NCI-H446 treated with DMSO at 0.1 percent for 48 hours (cell line): ENCODE measurements at places on chromosomes 2 and 18.

- no peak for DNase-seq
Measured at GRCh38 chr2:102922321-102922720, 160.5 kb downstream of the TMEM182 start.

DNA sequence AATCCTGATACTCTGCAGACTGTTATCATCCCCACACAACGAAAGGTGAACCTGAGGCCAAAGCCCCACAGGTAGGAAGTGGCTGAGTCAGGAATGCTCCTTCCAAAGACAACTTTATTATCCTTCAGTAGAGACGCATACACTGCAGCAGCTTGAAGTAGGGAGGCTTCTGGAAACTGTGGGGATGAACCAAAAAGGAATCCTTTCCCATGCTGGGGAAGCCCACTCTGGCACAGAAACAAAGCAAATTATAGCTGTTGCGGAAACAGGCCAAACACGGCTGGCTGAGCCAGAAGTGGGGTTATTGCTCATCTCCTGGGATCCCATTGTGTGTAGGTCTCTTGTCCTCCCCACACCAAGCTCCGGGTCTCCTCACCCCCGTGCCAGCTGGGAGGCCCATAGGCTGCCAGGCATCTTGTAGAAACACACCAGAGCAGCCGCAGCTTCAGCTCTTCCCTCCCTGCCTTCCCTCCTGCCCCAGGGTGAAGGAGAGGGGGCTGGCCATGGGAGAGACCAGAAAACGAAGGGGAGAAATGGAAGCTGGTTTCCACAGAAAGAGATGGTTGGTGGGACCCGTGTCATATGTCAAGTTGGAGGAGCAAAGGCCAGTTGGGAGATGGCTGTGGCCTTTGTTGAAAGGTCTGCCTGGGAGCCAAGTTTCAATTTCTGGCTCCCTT lies 176.9 kb upstream of the NABP1 start:
- no peak for DNase-seq

GRCh38 chr2:12603781-12604295 lies 112.9 kb upstream of the TRIB2 start:
- no peak for DNase-seq

- DNase-seq, result no peak
Measured at GRCh38 chr2:43676322-43677050, at the start of gene C1GALT1C1L. Gene C1GALT1C1L, minus strand, starts transcription at chr2:43676429. Its CDS starts 107 bp downstream, at chr2:43676322.

GRCh38 chr2:120779781-120780283 lies 44.2 kb downstream of the GLI2 start:
- no peak for DNase-seq

DNA sequence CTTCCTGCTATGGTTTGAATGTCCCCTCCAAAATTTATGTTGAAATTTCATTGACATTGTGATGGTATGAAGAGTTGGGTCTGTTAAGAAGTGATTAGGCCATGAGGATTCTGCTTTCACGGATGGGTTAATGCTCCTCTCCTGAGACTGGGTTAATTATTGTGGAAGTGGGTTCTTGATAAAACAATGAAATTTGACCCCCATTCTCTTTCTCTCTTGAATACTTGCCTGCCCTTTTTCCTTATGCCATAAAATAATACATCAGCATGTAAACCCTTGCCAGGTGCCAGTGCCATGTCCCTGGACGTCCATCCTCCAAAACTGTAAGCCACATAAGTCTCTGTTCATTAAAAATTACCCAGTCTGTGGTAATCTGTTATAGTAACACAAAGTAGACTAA lies 352.8 kb downstream of the LRRTM4 start:
- DNase-seq, result no peak

DNA sequence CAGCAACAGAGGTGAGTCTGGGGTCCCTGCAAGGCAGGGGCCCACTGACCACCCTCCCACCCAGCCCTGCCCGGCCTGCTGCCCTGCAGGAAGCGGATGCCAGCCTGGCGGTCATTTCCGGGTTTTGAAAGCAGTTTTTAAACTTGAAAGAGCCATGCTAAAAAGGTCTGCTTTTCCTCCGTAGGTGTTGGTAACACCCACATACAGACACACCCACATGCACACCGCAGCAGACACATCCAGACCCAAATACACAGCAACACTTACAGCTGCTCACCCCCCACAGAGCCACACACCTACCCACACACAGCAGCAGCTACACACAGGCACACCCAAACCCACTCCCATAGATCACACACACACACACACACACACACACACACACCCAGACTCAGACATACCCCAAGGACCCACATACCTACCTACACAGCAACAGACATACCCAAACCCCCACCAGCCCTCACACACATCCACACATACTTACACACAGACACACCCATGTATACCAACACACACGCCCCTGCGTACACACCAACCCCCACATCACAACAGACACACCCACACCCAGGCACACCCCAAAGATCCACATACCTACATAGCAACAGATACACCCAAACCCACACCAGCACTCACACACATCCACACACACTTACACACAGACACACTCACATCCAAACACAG lies 7.6 kb downstream of the ZFP36L2 start:
- DNase-seq, result no peak

DNA sequence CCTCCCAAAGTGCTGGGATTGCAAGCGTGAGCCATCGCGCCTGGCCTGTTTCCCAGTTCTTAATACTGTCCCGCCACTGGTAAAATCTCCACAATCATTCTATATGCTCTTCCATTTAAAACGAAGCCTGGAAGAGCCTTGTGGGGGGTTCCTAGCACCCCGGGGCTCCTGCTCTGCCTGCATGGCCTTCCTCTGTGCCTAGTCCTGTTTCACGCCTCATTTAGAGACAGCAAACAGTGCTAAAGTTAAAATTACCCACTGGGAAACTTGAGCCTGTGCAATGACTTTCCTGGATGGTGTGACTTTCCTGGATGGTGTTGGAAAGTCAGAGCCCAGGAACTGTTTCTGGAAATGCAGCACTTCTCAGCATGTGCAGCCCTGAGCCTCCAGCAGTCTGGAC lies 55.0 kb downstream of the INPP5D start:
- no peak for DNase-seq

DNA sequence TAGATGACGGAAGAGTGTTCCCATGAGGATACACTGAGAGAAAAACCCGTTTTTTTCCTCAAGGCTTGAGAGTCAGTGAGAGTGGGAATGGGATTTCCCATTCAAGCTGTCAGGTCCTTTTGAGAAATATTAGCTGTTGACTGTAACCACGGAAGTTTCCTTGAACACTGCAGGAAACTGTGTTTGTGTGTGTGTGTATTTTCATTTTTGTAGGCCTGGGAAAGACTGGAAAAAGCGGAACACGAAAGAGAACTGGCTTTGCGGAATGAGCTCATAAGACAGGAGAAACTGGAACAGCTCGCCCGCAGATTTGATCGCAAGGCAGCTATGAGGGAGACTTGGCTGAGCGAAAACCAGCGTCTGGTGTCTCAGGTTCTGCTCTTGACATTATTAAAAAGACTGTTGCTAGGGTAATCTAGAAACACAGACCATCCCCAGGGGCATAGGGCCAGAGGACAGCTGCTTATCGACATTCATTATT lies 98.8 kb upstream of the EML6 start:
- DNase-seq, result no peak

DNA sequence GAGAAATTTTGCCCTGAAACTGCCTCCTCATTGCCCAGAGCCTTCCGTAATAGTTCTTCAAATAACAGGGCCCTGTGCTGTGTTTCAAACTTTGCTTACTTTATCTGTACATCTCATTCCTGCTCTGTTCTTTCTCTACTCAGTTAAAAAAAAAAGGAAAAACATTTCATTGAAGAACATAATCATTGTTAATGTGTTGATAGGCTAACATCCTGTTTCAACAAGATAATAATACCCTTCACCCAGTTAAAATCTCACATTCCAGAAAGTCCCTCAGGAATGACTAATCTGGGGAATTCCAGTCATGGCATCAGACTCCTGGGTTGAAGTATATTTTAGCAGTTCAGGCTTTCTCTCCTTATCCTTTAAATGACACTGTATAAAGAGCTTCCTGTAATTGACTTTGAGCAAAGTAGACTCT lies 45.6 kb upstream of the ITGAV start:
- no peak for DNase-seq

GRCh38 chr2:199428291-199428690 lies 29.4 kb downstream of the SATB2 start:
- no peak for DNase-seq

- no peak for DNase-seq
Measured at GRCh38 chr18:77645170-77645872, 395.7 kb downstream of the GALR1 start.

GRCh38 chr2:232320443-232320803 lies 58.1 kb upstream of the ALPP start:
- DNase-seq, result no peak

GRCh38 chr18:58965291-58966004 lies 100.8 kb downstream of the ZNF532 start:
- no peak for DNase-seq

DNA sequence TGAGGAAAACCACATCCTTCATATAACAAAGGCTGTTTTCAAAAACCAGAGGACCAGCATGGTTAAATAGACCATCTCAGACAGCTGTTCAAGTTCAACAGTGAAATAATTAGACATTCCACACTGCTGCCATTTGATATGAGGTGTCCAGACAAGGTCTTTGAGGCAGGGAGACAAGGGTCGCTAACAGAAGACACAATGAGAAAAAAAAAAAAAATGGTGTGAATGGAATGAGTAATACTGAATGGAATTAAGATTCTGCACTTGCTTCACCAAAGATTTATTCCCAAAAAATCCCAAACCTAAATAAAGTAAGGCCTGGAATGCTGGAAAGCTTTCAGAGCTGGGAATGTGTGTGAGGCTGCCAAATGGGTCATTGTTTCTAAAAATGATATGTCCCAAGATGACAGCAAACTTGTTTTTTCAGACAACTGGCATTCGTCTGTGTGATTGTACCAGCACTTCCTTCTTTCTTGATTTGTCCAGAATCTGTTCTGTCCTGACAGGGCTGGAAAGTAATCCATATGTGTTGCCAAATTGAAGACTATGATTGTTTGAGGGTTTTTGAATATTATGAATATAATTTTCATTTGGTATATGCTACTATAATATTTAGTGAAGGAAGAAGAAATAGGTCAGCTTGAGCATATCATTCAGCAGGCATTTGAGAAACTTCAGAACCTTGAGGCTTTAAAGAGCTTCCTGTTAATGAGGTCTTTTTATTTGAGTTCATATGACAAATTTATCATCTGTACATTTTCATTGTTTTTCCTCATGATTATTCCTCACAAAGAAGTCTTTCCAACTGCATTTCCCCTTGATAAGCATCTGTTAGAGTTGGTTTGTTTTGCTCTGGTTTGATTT lies 85.2 kb upstream of the ITGA4 start:
- no peak for DNase-seq

- DNase-seq, result no peak
Measured at GRCh38 chr2:218517434-218518206, 50.5 kb downstream of the USP37 start.

- DNase-seq, result no peak
Measured at GRCh38 chr2:132671151-132671835, 1.3 kb upstream of the LYPD1 start.

- DNase-seq, result no peak
Measured at GRCh38 chr2:235551965-235552364, 58.1 kb downstream of the AGAP1 start.

GRCh38 chr2:65576861-65577601 lies 144.6 kb upstream of the SPRED2 start:
- DNase-seq, result no peak

DNA sequence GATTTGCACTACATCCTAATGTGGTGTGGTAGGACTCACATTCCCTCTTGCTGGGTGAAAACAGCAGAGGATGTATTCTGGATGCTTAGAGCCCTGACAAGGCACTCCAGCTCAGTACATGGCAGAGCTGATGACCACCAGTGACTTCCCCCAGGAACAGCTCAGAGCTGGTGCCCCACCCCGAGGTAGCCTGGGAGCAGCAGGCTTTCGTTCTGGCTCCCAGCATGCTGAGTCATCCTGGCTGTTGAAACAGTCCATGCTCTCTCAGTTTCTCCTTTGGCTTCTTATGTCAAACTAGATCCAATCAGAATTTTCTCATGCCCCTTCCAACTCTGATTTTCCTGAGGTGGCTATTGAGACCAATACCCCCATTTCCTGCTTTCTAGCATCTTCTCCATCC lies 438.2 kb downstream of the NBAS start:
- no peak for DNase-seq

GRCh38 chr18:28040716-28041115 lies 136.2 kb downstream of the CDH2 start:
- DNase-seq, result no peak

- DNase-seq, result no peak
Measured at GRCh38 chr18:6859676-6860422, 130.3 kb downstream of the ARHGAP28 start.

DNA sequence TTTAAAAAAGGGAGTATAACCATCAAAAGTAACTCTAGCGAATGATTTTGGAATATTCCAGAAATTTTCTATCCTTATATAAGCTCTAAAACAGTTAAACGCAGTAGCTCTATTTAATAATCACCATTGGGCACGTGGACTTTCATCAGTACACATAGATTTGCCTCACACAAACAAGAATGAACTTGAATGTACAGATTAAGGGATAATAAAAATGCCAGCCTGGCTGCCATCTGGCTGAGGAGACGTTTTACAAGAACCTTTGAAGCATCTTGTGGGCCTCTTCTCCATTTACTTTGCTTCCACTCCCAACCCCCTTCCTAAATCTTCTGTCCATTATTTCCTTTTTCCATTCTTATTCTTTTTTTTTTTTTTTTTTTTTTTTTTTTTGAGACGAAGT lies 47.2 kb downstream of the AGAP1 start:
- no peak for DNase-seq

DNA sequence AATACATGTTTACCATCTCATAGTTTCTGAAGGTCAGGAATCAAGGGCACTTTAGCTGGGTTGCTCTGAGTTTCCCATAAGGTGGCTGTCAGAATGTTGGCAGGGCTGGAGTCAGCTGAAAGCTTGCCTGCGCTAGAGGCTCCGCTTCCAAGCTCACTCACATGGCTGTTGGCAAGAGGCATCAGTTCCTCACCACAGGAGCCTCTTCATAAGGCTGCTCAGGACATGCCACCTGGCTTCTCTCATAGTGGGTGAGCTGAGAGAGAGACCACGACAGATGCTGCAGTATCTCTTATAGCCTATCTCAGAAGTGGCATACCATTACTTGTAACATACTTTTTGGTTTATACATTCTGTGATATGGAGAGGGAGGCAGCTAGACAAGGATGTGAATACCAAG lies 7.2 kb downstream of the HADHB start:
- peak; percentile 84 for DNase-seq

GRCh38 chr2:78615956-78616355 lies 409.5 kb upstream of the REG3G start:
- no peak for DNase-seq

GRCh38 chr2:160301420-160301819 lies 101.3 kb upstream of the ITGB6 start:
- no peak for DNase-seq

- DNase-seq, result no peak
Measured at GRCh38 chr18:74171910-74172606, 23.7 kb downstream of the TIMM21 start.

DNA sequence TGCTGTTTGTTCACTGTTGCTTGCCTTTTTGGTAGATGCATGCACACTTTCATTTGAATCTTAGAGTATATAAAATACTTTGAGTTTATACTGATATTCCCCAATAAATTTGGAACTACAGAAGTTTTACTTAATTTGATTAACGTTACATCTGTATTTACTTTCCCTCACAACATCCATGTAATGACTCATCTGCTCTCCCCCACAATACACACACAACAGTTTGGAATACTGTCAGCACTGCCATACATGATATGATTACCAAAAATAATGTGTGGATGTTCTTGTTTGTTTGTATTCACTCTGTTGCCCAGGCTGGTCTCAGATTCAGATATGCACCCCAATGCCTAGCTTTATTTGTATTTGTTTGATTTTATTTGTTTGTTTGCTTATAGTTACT lies 144.2 kb downstream of the WDR7 start:
- no peak for DNase-seq

- DNase-seq, result no peak
Measured at GRCh38 chr18:51234117-51235008, 36.9 kb upstream of the MEX3C start.
